G401 (cell line): ENCODE measurements at places on chromosomes 2 and 18. TPM values are rescaled to one million over a fixed set of nuclear protein-coding genes. Genes with fewer than 3 reads are reported as not detected.

Gene IL36A
- not detected in 2 replicates for total RNA-seq

Gene DHRS9
- total RNA-seq: not detected in 2 replicates

Gene UPP2
- total RNA-seq: not detected in 2 replicates

Gene MEP1B
- not detected in 2 replicates for total RNA-seq

Gene KCNF1
- total RNA-seq: 1.5 and 1.9 TPM in 2 replicates

Gene CTNNA2
- total RNA-seq: 0.41 and 1.7 TPM in 2 replicates

Gene TNFRSF11A
- total RNA-seq: 0.24 and 0.25 TPM in 2 replicates

Gene LRP1B
- total RNA-seq: not detected in 2 replicates

Gene IKZF2
- 0.80 TPM in 1 of 2 replicates, not detected in the other for total RNA-seq

GRCh38 chr18:60021556-60021955 is 121.8 kb downstream of the PMAIP1 start:
- DNase-seq: no peak

GRCh38 chr2:178394859-178395258 is 56.1 kb downstream of the PRKRA start:
- no peak for DNase-seq

- DNase-seq: no peak
Observed at GRCh38 chr18:57697426-57697825, 75.8 kb upstream of the NARS1 start.

DNA sequence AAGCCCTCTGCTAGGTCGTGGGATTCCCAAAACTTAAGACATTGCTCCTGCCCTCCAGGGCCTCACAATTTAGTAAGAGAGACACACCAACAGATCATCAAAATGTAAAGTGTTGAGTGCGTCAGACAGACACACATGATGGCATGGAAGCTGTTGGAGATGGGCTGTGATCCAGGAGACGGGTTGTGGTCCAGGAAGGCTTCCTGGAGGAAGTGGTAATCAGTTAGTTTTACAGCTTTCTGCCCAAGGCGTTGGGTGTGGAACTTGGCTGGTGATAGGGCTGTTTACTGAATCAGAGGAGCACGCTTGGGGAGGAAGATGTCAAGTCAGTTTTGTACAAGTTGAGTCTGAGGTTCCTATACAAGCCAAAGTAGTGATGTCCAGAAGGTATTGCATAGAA is 24.0 kb upstream of the GLI2 start:
- no peak for DNase-seq

DNA sequence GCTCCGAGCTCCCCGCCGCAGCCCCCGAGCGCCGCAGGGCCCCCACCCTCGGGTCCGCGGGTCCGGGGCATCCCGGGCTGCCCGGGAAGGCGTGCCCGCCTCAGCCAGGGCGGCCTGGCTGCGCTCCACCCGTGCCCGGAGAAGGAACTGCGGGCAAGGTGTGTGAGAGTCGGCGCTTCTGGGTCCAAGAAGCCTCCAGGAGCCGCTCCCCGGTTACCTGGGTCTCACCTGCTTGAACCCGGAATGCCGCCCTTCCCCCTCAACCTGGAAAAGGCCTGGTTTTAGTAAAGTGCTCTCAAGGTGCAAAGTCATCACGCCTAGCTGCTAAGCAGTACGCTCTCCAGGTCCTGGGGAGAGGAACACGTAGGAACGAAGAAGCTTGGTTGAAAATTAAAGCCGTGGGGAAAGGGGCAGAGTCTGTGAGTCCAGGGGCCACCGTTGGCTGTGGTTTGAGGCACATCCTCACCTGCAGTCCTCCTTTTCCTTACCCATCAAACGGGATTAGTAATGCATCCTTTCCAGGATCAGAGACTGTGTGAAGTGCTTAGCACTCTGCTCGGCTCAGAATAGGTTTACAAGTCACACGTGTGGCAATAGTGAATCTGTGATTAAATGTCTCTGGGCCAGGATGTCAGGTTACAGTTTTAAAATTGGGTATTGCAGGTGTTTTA is 1.2 kb downstream of the ASAP2 start:
- DNase-seq: peak; percentile 58

- DNase-seq: no peak
Observed at GRCh38 chr2:156907806-156908205, 349.7 kb upstream of the GALNT5 start.

- no peak for DNase-seq
Observed at GRCh38 chr2:120066800-120067547, 54.1 kb downstream of the EPB41L5 start.

DNA sequence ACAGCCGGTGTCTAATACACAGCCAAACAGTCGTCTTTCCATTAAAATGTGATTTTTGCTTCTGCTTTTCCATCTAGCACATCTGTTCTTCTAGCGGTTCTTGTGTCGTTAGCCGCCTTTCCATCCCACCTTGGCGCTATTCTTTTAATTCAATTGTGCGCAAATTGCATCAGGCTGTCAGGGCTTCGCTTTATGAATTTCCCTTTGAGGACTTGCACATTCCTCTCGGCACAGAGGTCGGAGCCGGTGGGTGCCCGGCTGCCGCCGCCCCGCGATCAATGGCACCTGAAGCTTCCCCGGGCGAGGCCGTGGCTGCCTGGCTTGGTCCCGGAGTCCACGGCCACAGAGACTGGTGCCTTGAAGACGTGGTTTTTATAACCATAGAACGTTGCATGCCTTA is 33.9 kb upstream of the TSPYL6 start:
- DNase-seq: no peak

- DNase-seq: no peak
Observed at GRCh38 chr2:42359965-42360483, 993 bp downstream of the COX7A2L start.

- DNase-seq: no peak
Observed at GRCh38 chr2:138395565-138396306, 105.8 kb upstream of the SPOPL start.

DNA sequence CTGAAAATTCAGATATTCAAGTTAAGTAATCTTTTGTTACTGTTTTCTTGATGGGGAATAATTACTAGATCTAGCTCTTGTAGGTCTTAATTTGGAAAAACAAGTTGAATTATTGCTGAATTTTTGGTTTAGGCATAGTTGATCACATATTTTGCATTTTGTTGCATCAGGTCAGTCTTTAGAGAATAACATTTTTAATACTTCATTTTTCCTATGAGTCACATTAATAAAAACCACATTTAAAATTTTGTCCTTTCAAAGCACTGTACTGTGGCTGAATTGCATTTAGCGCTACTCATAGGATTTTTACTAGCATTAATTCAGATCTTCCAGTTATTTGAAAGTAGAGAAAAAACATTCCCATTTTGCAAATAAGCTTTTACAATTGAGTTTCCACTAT is 23.2 kb downstream of the MAP4K4 start:
- DNase-seq: no peak

DNA sequence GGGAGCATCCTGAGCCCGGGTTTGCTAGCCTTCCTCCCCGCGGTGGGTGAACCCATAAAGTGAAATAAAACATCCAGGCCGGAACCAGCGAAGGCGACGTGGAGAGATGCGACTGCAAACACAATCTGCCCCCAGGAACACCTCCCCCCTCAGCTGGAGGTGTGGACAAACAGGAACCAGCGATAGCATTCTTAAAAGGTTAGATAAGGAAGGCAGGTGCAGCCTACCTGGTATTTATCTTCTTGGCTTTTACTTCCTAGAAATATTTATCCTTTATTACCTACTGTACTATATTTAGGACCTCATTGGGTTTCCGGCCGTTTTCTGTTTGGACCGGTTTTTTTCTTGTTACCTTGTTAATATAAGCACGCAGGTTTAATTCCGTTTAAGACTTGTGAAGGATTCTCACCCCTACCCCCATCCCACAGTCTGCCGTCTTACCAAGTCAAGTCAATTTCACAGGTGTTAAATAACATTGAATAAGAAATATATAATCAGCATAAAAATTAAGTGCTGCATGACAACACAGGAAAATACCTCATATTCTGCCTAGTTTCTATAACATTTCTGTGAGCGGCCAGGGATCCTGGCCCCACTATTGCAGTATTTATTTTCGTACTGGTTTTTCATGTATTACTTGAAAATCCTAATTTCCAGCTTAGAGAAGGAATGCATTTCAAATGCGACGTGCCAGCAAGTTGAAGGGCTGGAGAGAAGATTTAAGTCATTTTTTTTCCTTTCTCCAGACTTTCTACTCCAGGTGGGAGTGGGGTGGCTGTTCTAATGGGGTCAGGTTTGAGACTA is 224.0 kb upstream of the ID2 start:
- DNase-seq: no peak

- no peak for DNase-seq
Observed at GRCh38 chr2:84741182-84741822, 139.6 kb downstream of the TRABD2A start.

- no peak for DNase-seq
Observed at GRCh38 chr2:129378186-129378585, 601.3 kb upstream of the RAB6C start.

GRCh38 chr2:115976916-115977315 is 1534.5 kb downstream of the DPP10 start:
- DNase-seq: no peak

GRCh38 chr2:68594041-68594440 is 49.3 kb upstream of the PROKR1 start:
- DNase-seq: no peak

DNA sequence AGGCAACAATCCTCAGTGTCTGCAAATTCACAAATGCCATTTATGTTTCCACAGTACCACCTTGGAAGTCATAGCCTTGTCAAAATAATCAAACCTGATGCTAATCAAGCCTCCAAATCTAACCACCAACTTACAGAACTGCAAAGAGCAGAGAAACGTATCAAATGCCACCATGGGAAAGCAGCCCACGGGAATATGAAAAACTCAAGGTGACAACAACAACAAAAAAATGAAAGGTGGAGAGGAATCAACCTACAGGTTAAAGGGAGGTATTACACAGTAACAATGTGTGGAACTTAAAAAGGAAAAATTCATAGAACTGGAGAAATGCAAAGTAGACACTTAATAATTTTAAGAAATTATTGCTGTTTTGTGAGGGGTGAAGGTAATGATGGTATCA is 46.7 kb downstream of the CD226 start:
- DNase-seq: no peak

GRCh38 chr2:63287956-63288355 is 237.3 kb downstream of the OTX1 start:
- peak; percentile 73 for DNase-seq

GRCh38 chr2:180990794-180991193 is 10.4 kb downstream of the UBE2E3 start:
- no peak for DNase-seq

- no peak for DNase-seq
Observed at GRCh38 chr18:31952223-31952622, 9.3 kb upstream of the TRAPPC8 start.

DNA sequence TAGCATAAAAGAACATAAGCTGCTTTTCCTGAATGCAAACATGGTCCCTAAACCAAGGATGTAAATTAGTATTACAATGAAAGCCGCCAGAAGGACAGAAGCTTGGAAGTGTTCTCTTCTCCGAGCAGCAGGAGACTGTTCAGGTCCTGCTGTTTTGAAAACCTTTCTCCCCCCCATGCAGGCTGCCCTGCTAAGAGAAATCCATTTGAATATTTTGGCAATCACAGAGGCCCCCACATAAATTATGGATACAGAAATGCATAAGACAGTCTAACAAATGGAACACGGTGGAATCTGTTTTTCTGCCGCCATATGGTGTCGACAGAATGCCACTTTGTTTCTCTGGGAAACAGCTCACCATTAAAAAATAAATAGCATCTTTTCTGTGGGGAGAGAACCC is 600.4 kb upstream of the KLHL29 start:
- DNase-seq: peak; percentile 97

DNA sequence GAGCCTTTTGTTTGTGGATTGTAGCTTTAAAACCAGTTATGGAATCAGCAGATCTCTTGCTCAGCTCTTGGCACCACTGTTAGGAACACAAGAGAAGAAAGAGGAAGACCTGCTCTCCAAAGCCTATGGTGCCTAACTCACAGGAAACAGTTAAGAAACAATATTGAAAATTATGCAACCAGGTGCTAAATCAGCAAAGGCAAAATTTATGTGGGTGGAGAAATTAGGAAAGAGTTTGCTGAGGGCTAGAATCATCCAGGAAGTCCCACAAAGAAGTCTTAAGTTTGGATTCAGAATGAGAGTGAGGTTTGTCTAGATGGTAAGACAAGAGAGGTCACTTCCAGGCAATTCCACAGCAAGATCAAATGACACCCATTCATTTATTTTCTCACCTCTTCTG is 49.4 kb downstream of the AOX1 start:
- DNase-seq: no peak

DNA sequence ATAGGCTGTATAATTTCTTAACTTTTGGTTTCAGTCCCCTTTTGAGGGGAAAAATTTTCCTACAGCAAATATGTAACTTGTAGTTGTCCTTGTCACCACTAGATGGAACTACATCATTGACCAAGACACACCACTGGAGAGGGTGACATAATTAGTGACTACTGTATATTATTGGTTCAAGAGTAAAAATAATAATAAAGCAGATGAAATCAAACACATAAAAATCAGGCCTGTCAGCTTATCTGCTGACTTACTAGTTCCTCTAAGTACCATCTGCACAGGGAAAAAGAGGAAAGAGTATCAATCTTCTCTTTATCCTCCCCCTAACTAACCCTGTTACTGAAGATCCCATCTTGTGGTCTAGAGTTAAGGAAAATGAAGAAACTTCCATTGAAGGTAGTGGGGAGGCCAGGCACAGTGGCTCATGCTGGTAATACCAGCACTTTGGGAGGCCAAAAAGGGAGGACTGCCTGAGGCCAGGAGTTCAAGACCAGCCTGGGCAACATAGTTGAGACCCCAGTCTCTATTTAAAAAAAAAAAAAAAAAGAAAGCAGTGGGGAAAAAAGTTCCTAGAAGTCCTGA is 29.6 kb upstream of the ENOSF1 start:
- DNase-seq: peak; percentile 15

- no peak for DNase-seq
Observed at GRCh38 chr2:154844513-154844912, 146.0 kb downstream of the KCNJ3 start.

DNA sequence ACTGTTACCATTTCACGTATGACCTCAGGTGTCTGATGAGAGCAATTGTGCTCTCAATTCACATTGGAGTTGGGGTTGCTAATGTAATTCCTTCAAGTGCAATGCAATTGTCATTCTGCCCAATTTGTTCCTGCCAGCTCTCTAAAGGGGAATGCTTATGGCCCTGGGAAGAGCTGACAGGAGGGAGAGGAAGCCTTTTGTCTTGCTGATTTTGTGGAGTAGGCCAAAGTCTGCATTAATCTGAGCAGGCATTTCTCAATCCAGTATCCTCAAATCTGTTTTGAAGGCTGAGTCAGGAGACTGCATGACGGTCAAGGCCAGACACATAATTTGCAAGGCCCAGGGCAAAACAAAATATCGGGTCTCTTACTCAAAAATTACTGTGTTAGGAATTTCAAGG is 326.4 kb upstream of the SPHKAP start:
- no peak for DNase-seq

- peak; percentile 83 for DNase-seq
Observed at GRCh38 chr2:152465541-152465940, 130.6 kb downstream of the FMNL2 start.
